BJ (cell line): ENCODE measurements at places on chromosomes 2 and 18.

- peak; percentile 41 for DNase-seq
Measured at GRCh38 chr2:196263181-196263747, 91.9 kb upstream of the STK17B start.

DNA sequence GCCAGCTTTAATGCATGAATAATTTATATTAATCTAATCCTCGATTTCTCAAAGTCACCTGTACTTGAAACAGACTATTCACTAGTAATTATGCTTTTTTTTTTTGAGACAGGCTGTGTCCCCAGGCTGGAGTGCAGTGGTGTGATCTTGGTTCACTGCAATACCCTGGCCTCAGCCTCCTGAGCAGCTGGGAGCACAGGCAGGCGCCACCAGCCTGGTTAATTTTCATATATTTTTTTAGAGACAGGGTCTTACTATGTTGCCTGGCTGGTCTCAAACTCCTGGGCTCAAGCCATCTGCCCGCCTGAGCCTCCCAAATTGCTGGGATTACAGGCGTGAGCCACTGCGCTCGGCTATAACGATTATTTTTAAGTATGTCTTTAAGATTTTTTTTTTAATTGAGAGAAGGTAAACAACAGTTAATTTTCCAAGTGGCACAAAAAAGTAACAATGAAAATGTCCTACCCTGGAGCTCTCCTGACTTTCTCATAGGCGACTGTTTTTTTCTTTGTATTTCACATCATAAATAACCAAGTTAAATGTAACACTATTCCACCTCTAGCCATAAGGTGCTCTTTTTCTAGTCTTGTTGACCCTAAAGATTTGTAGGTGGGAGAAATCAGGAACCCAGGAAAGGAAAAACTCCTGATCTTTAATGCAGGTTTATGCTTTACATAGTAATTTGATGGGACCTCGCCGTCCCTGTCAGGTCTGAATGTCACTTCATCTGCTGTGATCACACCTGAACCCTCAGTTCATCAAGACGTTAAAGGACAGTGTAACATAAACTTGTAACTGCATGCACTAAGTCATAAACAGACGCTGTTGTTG lies 1.3 kb upstream of the ANKRD12 start:
- DNase-seq = no peak

DNA sequence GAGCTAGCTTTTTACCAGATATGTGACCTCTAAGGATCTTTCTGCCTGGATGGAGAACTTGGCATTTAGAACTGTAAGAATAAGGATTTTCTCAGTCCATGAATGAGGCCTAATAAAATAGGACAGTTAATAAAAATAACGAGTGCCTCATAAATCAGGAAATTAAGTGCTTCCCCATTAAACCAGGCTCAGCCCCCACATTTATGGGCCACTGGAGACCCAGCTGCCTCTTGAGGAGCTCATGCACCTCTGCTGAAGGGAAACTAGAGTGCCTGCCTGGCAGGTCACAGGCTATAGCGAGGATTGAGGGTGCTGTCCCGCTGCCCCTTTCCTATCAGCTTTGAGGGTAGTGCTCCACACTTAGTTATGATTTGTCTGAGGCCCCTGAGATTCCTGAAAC lies 158.0 kb downstream of the ALK start:
- no peak for DNase-seq

GRCh38 chr2:144041612-144042011 lies 478.3 kb downstream of the ZEB2 start:
- DNase-seq = no peak

- no peak for DNase-seq
Measured at GRCh38 chr2:171651667-171652415, 35.4 kb upstream of the DYNC1I2 start.

- DNase-seq = peak; percentile 24
Measured at GRCh38 chr2:25257032-25257552, 84.6 kb downstream of the DNMT3A start.

GRCh38 chr2:232386490-232386739 lies 7.9 kb downstream of the ALPP start:
- DNase-seq = no peak

GRCh38 chr18:48100651-48101165 lies 170.2 kb upstream of the SMAD2 start:
- DNase-seq = no peak

DNA sequence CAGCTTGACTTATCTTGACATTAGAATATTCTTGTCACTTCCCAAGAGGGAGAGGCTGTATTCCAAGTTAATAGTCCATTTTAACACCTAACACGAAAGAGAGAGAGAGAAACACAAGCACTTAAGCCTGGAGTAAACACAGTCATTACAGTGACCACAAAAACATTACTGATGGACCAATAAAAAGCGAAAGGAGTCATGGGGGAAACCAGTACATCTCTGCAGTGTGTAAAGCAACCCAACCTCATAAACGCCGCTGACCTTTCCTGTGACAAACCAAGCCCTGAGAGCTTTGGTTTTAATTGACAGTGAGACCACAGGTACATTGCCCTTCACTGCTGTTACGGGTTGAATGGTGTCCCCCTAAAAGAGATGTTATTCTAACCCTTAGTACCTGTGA lies 78.3 kb downstream of the SMAD4 start:
- no peak for DNase-seq

GRCh38 chr2:118678985-118679384 lies 168.5 kb downstream of the EN1 start:
- DNase-seq = no peak

DNA sequence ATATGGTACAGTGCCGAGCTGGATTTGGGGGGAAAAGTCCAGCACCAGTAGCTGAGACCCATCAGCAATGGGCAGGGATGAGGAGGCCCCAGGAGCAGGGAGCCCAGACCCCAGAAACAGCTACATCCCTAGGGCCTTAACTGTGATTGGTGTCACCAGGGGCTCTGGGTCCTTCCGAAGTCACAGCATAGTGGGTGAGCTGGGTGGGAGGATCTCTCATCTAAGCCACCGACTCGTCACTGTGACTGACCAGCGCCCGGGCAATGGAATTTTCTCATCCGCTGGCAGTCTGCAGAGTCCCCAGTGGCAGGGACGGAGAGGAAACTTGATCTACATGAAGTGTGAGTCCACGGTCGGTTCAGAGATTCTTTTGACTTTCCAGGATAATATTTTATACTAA lies 186.5 kb downstream of the SH3BP4 start:
- DNase-seq = no peak

DNA sequence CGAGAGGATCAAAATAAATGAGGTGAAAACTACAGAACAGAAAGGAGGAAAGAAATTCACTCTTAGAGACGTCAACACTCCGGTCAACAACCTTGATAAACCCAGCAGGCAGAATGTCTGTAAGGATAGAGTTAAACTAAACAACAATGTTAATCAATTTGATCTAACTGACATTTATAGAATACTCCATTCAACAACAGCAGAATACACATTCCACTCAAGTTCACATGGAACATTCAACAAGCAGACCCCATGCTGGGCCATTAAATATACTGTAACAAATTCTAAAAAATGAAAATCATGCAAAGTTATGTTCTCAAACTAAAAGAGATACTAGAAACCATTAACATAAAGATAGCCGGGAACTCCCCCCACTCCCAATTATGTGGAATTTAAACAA lies 41.8 kb downstream of the FAM210A start:
- DNase-seq = no peak

DNA sequence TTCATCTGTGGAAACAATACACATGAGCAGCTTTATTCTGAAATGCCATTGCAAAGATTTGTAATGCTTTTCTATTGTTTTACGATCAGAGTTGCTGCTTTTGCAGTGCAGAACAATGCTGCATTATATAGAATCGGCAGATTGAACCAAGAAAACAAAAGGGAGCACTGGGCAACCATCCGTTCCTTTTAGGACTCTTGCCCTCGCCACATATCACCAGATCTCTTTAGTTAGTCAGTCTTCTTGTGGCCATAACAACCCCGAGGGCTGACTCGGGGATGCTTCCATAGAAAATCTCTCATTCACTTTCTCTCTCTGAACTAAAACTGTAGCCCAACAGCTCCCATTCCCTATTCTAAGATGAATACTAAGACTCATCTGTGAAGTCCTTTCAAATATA lies 340.4 kb downstream of the NRXN1 start:
- DNase-seq = no peak

GRCh38 chr2:216696751-216697560 lies 1.6 kb upstream of the IGFBP5 start:
- DNase-seq = no peak

- DNase-seq = no peak
Measured at GRCh38 chr2:131584940-131585339, 57.3 kb downstream of the CCDC74A start.

GRCh38 chr2:15931319-15931890 lies 8.9 kb upstream of the MYCN start:
- DNase-seq = no peak

- DNase-seq = no peak
Measured at GRCh38 chr2:226874749-226875148, 38.9 kb downstream of the RHBDD1 start.

DNA sequence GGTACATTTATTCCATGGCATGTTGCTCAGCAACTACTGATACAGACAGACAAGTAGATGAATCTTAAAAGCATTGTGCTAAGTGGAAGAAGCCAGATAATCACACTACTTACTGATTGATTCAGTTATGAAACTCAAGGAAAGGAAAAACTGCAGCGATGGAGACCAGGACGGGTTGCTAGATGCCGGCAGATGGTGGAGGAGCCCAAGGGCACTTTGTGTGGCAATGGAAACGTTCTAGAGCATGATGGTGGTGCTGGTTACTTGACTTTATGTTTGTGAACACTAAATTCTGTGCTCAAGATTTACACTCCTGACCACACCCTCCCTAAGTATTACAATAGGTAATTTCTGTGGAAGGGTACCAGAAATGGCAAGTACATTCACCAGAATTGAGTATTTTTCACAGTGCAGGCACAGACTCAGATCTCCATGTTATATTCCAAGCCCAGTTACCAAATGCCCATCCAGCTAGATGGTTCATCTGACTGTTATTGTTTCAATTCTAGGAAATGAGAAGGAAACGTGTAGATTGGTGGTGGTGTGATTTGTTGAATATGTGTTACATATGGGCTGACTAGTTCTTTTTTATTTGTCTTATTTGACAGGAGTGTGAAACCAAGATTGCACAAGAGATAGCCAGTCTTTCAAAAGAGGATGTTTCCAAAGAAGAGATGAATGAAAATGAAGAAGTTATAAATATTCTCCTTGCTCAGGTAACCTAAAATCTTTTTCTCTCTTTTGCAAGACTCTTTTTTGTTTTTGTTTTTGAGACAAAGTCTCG lies 55.1 kb downstream of the RALBP1 start:
- DNase-seq = no peak

GRCh38 chr2:41169744-41170143 lies 717.9 kb upstream of the SLC8A1 start:
- DNase-seq = no peak

GRCh38 chr18:8301427-8302172 lies 307.6 kb upstream of the RAB12 start:
- DNase-seq = no peak
